ENCODE measurements at places on chromosomes 5 and 9.

- no peak for DNase-seq
These were observed 107.7 kb downstream of the HSPA4 start for GRCh38 chr5:133159543-133159942.

- no peak for DNase-seq
These were observed 41.6 kb downstream of the KIAA1191 start for GRCh38 chr5:176319827-176320554.

DNA sequence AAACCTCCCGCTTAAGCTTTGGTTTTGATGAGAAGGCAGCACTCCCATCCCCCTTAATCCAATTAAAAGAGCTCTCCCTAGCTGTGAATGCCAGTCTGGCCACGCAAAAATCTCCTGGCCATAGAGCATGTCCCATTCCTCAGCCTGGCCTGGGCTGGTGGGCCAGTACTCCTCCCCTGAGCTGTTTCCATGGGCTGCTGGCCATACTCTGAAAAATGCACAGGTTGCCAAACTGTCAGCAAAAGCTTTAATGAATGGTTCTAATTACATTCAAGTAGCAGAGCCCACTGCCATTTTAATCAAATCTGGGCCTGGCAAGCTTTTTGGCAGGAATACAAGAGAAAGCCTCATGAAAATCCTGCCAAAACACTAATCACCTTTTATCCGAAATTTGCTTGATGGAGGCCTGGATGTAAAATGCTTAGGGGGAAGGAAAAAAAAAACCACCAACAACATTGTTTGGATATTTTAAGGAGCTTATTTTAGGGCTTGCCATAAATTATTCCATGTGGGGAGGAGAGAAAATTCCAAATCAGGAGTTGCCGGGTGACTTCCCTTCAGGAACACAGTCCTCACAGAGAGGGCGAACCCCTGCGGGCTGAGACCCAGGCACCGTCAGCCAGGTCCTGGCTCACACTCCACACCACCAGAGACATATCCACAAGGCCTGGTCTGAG lies 243.3 kb downstream of the SEC61B start:
- DNase-seq: no peak

DNA sequence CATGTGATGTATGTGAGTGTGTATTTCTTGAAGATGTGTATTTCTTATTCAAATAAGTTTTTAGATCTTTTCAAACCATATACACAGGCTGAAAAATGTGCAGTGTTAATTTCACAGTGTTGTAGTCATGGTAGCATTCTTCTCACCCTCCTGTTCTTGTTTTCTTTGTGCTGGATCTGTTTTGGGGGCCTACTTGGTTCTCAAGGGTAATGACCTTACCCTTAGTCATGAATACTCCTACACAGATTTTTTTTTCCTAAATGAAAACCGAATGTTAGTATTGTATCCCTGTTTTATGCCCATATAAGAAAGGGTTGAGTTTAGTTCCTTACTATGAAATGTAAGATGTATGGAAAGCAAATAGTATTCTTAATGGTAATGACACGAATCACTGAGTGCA lies 88.0 kb downstream of the SLC44A1 start:
- no peak for DNase-seq

DNA sequence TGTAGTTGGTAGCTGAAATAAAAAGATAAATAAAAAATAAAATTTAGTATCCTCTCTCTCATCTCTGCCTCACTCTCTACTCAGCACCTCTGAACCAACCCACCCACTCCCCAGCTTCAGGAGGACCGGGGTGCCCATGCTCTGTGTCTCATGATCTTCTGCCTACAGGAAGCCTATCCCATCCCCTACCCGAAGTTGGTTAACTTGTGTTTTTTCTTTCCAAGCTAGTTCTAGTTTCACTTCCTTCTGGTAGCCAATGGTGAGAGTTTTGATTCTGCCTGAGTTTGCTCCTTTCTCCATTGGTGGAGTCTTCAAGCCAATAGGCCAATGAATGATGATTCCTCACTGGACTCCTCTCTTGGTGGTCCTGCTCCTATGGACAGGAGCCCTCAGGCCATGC lies 32.1 kb downstream of the SNX24 start:
- DNase-seq: peak; percentile 74

GRCh38 chr9:87875831-87876545 lies 6.7 kb upstream of the SPATA31E1 start:
- no peak for DNase-seq

DNA sequence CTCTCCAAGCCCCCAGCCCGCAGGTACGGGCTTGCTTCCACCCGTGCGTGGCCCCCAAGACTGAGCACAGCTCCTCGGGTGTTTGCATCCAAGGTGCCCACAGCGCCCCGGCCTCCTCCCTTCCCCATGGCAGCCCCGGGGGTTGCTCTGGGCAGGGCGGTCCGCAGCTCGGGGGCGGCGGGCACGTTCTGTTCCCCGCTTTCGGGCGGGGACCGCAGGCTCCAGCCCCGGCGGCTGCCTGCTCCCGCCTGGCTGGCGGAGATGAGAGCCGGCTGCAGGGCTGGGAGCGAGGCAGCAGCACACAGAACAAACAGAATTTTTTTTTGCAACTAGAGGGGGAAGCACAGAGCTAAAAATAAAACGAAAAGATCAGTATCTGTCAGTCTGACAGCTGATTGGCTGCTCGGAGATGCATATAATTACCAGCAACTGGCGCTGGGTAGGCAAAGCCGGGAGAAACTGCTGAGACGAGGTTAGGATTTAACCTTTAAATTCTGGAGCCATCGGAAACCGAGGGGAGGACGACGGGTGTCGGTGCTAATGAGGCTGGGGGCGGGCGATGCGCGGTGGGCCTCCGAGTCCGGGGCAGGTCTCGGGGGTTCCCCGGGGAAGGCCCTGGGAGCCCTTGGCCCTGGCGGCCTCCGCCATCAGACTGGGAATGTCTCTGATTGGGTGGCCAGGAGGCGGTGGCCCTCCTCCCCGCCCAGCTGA lies 142.7 kb upstream of the IER5L start:
- DNase-seq: peak; percentile 78

- DNase-seq: no peak
These were observed 1.2 kb downstream of the PURA start for GRCh38 chr5:140115186-140115500.

GRCh38 chr5:161442471-161442870 lies 104.1 kb downstream of the GABRB2 start:
- no peak for DNase-seq

DNA sequence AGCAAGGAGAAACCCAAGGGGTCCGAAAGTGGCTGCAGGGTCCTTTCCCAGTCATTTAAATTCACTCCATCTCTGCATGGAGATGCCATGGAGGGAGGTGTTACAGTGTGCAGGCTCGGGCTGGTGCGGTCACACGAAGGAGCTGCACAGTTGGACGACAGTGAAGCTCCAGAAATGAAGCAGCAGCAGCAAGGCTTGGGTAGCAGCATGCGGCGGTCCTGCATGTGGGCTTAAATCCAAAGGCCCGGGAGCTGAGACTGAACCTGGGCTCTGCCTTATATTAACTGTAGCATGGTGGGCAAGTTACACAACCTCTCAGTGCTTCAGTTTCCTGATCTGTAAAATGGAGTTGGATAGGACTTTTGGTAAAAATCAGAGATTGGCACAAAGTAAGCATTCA lies 51.4 kb downstream of the APBA1 start:
- no peak for DNase-seq

GRCh38 chr9:75890472-75891276 lies at the start of gene PCSK5:
PCSK5 (plus strand) TSS chr9:75890673; CDS start chr9:75891182, 509 bp downstream.
- peak; percentile 90 for DNase-seq

- DNase-seq: no peak
These were observed 43.3 kb downstream of the FGF10 start for GRCh38 chr5:44345871-44346270.

DNA sequence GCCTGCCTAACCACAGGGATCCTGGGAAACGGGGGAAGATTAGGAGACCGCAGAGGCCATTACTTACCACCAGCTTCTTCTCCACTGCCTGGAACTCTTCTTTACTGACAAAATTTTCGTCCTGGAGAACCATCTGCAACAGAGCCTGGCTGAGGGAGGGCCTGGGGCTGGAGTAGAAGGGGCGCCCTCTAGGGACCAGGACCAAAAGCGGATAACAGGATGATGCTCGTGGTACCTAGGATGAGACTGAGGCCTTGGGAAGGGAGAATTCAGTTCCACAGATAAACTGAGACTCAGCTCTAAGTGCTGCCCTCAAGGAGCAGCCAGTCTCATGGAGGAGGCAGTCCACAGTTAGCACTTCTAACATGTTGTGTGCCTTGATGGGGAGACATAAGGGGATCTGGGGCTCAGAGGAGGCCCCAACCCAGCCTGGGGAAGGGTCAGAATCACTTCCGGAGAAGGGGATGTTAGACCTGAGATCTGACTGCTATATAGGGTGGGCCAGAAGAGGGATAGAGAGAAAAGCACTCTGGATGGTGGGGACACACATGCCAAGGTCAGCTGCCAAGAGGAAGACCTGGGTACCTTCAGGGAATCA lies 1.2 kb downstream of the SPATA24 start:
- peak; percentile 45 for DNase-seq

- no peak for DNase-seq
These were observed 119.9 kb downstream of the PAX5 start for GRCh38 chr9:36914212-36914577.

DNA sequence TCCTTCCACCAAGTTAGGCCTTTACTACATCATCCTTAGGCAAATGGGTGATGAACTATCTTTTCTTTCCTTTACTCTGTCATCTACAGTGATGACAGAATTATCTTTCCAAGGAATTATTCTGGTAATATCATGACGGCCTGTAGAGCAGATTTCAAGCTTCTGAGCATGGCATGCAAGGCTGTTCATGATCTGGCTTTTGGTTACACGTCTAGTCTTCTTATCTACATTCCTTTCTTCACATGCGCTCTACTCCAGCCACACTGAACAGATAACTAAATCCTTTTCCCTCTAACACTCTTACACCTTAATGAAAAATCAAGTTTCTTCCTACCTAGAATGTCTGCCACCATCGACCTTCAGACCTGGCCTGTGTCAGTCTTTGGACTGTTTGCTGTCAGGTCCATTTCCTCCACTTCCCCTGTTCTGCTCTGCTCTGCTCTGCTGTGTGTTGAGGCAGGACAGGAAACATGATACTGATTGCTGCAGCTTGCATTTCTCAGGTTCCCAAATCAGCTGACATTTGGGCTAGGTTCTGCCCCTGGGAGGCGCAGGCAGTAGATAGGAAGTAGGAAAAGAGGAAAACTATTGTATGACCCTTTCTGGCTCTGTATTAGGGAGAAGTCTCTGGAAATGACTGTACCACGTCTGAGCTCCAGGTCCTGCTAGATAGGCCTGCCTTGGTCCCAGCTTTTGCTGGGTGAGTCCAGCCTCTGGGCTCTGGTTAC lies 4.2 kb downstream of the SCGB3A2 start:
- no peak for DNase-seq

GRCh38 chr9:12972608-12973589 lies 198.1 kb downstream of the LURAP1L start:
- no peak for DNase-seq

- DNase-seq: no peak
These were observed 193.9 kb downstream of the SYK start for GRCh38 chr9:90995516-90995915.

DNA sequence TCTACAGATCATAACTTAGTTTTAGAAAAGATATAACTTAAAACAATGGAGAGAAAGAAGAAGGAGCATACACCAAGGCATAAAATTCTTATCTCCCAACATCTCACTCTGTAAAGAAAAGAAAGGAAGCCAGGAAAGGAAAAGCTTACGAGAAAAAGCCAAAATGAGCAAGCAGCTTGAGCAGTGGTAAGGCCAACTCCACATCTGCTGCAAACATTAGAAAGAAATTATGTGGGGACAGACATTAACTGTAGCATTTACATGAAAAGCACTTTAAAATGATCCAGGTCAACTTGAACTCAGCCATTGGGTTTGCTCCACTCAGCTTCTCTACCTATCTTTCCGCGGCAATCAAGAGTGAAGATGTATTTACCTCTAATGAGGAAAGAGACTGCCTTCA lies 176.9 kb downstream of the BNC2 start:
- no peak for DNase-seq

- peak; percentile 56 for DNase-seq
These were observed 18.5 kb upstream of the TIMD4 start for GRCh38 chr5:156981481-156981880.

GRCh38 chr9:90815183-90815943 lies 13.7 kb downstream of the SYK start:
- DNase-seq: peak; percentile 67

- DNase-seq: no peak
These were observed 81.7 kb downstream of the ADAMTS2 start for GRCh38 chr5:179263391-179264052.

DNA sequence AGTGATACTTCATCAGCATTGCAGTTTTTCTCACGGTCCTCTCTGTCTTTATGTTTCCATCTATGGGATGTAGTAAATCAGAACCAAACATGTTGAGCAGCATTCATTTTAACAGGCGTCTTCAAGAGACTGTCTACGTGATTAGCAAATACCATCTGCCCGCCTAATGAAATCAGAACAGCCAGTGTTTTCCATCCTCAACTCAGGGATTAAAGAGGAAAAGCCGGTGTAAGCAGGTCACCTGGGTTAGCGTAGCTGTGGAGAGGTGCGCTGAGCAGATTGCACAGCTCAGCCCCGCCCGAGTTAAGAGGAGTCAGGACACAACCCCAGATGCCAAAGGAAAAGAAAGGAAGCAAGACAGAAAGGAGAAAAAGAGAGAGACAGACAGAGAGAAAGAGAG lies 54.3 kb upstream of the ANKRD33B start:
- no peak for DNase-seq

- no peak for DNase-seq
These were observed 8.0 kb upstream of the PLPP6 start for GRCh38 chr9:4654084-4654483.

DNA sequence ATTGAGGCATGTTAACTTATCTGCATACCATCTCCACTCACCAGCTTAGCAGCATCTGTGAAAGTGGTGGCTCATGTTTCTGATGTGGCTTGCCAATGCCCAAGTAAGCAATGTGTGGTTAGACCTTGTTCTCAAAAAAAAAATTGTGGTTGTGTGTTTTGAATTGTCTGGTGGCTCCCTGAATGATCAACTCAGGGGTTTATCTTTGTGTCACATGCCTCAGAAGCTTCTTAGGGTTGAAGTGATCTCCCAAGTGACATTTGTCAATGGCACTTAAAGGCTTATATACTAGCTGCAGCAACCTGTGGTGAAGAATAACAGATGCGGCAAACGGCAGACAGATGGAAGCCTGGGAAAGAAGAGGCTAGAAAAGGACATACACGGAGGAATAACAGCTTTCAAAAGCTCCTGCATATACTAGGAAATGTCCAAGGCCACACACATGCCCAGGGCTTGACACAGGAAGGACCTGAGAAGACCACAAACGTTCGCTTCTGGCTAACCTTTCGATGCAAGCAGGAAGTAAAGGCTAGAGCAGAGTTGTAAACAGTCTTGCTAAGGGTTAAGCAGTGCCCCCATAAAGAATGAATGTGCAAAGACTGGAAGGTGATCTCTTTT lies 42.2 kb upstream of the FSD1L start:
- no peak for DNase-seq

- DNase-seq: no peak
These were observed 35.0 kb downstream of the RANBP17 start for GRCh38 chr5:170896779-170897178.

All from suppressor macrophage treated with lipopolysaccharide for 4 hours (primary cell).